Spleen (tissue), 13 donors: ENCODE measurements at places on chromosomes 2 and 18.

GRCh38 chr2:203346612-203347011, 18.4 kb downstream of the ABI2 start:
- DNase-seq: no peak

- no peak for DNase-seq
Measured at GRCh38 chr2:234669621-234670020, 172.7 kb upstream of the ARL4C start.

DNA sequence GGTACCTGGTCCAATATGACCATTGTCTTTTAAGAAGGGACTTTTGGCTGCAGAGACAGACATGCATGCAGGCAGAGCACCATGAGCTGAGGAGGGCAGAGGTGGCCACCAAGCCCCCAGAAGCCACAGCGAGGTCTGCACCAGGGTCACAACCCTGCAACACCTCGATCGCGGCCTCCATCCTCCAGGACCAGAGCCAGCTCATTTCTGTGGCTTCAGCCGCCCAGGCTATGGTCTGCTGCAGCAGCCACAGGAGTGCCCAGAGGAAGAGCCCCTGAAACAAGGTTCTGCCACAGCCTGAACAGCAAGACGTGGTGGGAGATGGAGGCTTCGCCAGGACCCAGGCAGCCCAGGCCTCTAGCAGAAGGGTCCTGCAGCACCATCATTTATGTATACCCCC, 53.9 kb downstream of the ANKMY1 start:
- DNase-seq: peak; percentile 30

DNA sequence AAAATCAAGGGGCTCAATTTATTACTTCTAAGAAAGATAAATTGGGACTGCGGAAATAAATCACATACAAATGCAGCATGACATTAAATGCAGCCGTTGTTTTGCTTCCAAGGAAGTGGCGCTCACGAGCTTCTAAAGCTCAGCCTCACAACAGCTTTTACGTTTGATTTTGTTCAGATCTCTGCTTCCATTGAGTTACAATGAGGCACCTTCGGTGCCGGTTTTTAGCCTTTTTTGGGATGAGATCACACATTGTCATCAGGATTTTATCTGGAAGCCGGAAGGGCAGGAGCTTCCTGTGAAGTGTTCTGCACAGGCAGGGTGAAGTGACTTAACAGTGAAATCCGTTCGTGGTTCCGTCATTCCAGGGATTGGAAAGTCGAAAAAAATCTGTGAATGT, 209.8 kb downstream of the DCDC2C start:
- DNase-seq: no peak

DNA sequence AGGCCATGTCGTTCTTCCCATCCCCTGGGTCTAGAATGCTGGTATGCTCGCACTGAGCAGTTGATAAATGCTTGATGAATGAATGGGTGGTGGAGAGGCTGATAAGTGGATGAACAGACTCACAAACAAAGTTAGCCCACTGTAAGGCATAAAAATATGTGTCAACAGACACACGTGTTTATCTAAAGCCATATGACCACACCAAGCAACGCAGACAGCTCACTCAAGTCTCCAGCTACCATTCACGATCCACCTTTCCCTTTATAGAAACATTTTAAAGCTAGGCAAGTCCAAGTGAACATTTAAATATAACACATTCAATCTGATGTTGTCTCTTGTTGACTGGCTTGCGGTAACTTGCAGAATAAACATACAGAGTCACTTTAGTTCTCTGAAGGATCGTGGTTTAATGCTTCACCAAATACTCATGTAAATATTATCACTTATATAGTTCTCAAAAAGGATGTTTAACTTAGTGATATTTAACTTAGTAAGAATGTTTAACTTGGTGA, 105.5 kb downstream of the NOL10 start:
- no peak for DNase-seq
